CD4-positive, alpha-beta T cell treated with Interleukin-12 subunit alpha and Interleukin-12 subunit beta, for 1 hour (primary cell): ENCODE measurements at places on chromosomes 2 and 18.

DNA sequence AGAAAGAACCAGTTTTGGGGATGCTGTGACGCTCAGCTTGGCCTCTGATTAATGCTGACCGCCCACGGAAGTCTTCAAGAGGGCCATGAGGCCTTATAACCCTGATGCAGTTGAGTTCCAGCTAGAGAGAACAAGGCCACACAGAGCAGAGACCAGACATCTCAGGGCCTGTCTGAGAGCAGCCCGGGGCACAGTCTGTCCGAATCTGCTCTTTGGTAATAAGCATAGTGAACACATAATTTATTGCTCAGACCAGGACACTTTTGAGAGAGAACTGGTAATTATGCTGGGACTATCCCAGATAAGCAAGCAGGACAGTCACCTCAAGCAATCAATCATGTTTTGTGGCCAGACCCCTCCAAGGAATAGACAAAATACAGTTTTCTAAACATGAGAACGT is 68.5 kb downstream of the STPG4 start:
- DNase-seq, result no peak

DNA sequence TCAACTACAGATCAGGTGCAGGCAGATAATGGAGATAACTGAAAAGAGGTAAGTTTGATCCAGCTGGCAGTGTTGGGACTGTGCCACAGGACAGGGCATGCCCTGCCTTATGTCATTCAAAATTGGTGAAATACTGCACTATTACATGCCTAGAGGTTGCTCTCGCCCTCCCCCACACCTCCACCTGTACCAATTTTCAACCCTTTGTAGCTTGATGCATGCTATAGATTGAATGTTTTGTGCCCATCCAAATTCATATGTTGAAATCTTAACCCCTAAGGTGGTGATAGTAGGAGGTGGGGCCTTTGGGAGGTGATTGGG is 72.1 kb upstream of the LYPD6B start:
- DNase-seq, result no peak

- no peak for DNase-seq
Measured at GRCh38 chr2:25340181-25340921, 1.4 kb downstream of the DNMT3A start.

GRCh38 chr2:54772110-54772509 is 48.6 kb downstream of the EML6 start:
- DNase-seq, result no peak

DNA sequence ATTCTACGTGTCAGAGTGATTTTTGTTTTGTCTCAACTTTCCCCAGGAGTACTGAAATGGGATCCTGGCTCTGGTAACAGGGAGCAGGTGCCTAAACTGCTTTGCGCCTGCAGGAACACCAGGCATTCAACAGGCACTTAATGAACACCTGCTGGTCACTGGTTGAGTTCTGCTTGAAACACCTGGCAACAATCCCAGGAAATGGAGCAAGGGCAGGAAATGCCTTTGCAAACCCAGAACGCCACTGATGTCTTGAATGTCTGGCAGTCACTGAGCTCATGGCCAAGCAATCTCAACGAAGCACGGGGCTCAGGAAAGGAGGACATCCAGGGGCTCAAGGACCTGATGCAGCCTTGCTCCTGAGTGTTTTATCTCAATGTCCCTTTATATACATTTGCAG is 360.0 kb upstream of the RAB6C start:
- DNase-seq, result no peak
